ENCODE measurements at places on chromosomes 6 and 20. TPM values are rescaled to one million over a fixed set of nuclear protein-coding genes. Genes with fewer than 3 reads are reported as not detected.

- no peak for DNase-seq
Observed at GRCh38 chr6:31920811-31921210, 6.7 kb upstream of the C2 start.

The C6orf141 gene
- 1.0 TPM for total RNA-seq

The VSX1 gene
- total RNA-seq: not detected

- DNase-seq: no peak
Observed at GRCh38 chr20:3704087-3704486, 8.3 kb downstream of the SIGLEC1 start.

The SLC22A3 gene
- not detected for total RNA-seq

- DNase-seq: no peak
Observed at GRCh38 chr6:56510984-56511531, 131.6 kb downstream of the DST start.

- no peak for DNase-seq
Observed at GRCh38 chr6:20313960-20314530, 87.6 kb upstream of the E2F3 start.

DNA sequence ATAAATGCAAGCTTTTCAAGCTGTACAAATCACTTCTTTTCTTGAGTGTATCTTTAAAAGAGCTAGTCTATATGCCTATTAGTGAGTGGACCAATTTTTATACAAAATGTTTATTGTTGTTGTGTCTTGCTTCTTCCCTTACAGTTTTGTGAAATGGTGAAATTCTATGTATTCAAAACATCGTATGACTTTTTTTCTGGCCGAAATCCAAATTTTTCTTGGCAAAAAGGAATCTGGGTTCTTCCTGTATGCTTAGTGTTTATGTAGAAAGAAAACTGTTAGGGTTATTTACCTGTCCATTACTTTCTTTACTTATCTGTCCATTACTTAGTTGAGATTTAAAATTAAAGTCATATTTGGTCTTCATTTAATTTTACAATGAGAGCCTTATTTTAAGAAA lies 153.9 kb downstream of the MMS22L start:
- DNase-seq: no peak

- DNase-seq: no peak
Observed at GRCh38 chr6:41025966-41026530, 13.0 kb downstream of the UNC5CL start.
